ENCODE measurements at places on chromosomes 16 and 17.

GRCh38 chr17:42562388-42563142 is 617 bp downstream of the COASY start:
- DNase-seq = no peak

DNA sequence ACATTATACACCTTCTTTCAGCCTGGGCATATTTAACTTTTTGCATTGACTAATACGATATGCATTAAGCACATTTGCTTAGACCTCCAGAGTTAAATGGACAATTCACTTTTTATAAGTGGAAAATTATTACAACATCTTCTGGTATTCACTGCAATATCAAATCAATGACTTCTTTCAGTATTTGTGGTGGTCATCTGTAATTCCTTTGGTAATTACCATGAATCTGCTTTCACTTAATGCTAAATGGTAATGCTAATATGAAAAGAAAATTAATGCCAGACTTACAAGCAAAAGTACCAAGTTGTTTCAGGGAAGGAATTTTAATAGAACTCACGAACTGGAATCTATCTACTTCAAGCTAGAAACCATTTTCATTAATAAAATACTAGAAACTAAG is 6.4 kb downstream of the GPATCH8 start:
- no peak for DNase-seq

GRCh38 chr17:47197821-47198220 is 8.7 kb upstream of the CDC27 start:
- no peak for DNase-seq

- DNase-seq = no peak
Observed at GRCh38 chr16:2855536-2855935, 2.4 kb downstream of the PRSS22 start.

- DNase-seq = peak; percentile 76
Observed at GRCh38 chr17:56786989-56787482, 46.7 kb downstream of the C17orf67 start.

GRCh38 chr16:65125871-65126270 is 4.0 kb upstream of the CDH11 start:
- no peak for DNase-seq

DNA sequence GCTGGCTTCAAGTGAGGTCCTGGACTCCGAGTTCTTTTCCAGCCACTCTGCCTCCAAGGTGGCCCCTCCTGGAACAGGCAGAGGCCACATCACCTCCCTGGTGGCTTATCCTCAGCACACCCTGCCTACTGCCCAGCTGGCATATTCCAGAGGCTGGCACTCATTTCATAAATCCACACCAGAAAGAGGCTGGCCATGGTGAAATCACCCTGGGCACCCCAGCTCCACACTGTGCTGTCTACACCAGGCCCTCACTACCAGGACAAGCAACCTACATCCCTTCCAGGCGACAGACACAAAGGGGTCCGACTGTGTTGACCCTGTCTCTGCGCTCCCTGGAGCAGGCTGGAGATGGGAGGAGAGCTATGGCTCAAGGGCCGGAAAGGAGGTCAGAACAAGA is 100.2 kb downstream of the C16orf78 start:
- DNase-seq = no peak

DNA sequence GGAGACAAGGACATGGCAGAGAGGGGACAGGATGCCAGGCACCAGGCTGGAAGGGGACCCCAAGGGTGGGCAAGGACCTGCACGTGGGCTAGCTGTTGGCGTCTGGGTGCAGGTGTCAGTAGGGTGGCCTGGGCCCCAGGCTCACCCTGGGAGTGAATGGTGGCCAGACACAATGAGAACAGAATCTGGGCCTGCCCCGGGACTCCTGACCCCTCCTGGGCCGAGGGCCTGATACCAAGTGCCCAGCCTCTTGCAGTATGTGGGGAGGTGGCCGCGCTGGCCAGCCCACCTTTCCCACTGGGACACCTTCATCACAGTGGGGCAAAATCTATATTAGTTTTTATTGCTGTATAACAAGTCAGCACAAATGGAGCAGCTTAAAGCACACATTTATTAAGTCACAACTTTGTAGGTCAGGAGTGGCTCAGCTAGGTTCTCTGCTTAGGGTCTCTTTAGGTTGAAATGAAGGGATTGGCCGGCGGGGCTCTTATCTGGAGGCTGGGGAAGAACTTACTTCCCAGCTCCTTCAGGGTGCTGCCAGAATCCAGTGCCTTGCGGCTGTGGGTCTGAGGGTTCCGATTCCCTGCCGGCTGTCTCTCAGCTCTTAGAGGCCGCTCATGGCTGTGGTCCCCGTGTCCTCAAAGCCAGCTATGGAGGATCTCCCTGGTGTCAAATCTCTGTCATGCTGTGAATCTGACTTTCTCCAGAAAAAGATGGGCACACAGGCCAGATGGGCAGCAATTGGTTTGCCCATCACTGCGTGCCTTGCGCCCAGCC is 3.6 kb downstream of the PRSS33 start:
- no peak for DNase-seq

GRCh38 chr17:64213995-64214811 is 48.9 kb downstream of the TEX2 start:
- DNase-seq = no peak

DNA sequence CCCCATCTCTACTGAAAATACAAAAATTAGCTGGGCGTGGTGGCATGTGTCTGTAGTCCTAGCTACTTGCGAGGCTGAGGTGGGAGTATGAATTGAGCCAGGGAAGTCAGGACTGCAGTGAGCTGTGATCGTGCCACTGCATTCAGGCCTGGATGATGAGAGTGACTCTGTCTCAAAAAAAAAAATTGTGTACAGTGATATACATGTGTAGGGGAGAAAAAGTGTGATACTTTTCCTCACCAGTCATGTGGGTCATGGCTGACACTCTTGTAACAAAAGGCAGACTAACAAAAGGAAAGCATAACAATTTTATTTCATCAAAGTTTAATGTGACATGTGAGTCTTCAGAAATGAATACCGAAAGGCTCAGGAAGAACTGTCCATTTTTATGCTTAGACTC is 2.0 kb upstream of the ABCC12 start:
- no peak for DNase-seq

GRCh38 chr16:65318590-65319257 is 196.9 kb upstream of the CDH11 start:
- no peak for DNase-seq

DNA sequence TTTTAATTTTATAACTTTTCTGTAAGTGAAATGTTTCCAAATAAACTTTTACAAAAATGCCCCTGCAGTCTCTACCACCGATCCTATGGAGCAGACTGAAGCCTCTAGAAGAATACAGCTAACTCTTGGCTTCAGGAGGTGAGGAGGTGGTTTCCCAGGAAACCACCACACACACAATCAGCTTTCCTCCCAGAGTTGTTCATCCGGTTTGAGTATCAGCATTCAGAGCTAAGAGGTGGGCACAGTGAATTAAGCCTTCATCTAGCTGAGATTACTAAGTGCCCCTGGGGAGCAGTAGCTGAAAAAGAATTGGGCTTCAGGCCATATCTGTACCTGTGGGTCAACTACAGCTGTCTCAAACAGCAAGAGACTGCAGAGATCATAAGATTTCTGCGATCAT is 139.7 kb downstream of the AATF start:
- DNase-seq = no peak

All from T47D (cell line).